Activated CD4-positive, alpha-beta T cell treated with anti-CD3 and anti-CD28 coated beads, Interleukin-2, amount 50 U/mL, for 48 hours (primary cell): ENCODE measurements at places on chromosomes 13 and 19.

DNA sequence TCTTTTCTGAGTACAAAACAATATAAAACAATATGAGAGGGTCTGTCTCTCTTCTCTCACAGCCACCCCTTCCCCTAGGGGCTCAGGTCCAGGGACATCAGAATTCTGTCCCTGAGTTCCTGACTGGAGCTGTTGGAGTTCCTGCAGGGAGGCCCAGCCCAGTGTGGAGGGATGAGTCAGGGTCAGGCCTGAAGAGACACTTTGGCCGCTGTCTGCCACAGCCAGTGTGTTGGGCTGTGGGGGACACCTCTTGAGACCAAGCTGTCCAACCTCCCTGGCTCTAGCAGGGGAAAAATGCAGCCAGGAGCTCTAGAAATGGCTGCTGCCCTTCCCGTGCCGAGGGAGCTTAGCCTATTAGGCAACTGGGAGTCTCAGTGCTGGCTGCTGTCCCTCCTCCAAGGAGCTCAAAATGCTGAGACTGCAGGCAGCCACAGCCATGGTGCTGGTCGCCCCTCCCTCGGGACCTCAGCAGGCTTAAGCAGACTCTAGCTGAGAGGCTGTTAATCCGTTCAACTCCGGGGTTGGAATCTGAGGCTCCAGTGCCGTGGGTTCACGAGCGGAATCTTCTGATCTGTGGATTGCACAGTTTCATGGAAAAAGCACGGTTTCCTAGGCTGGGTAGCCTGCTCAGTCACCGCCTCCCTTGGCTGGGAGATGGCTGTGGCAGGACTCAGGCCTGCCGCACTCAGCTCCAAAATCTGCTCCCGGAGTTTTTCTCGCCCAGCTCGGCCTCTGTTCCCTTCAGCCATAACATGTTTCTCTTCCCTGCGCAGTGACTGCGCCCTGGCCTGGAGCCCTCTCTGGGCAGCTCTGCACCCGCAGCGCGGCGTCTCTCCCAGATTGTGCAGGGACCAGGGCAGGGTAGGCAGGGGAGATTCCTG is 3.8 kb upstream of the ZNF626 start:
- no peak for DNase-seq

DNA sequence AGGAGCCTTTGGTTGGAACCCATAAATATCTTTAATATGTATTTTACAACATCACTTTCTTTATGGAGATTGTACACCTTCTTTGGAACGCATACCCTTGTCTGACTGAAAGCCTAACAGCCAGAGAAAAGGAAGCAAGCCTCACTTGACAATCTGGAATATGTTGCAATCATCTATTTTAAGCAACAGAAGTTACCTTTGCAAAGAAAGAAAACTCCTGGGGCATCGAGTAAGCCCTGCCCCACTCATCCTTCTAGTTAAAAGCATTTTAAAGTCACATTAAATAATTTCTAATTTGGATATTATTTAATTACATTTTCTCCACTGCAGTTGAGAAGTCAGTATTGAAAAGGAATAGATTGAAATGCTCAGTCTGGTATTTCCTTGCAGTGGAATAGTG is 542.7 kb downstream of the MYO16 start:
- no peak for DNase-seq

DNA sequence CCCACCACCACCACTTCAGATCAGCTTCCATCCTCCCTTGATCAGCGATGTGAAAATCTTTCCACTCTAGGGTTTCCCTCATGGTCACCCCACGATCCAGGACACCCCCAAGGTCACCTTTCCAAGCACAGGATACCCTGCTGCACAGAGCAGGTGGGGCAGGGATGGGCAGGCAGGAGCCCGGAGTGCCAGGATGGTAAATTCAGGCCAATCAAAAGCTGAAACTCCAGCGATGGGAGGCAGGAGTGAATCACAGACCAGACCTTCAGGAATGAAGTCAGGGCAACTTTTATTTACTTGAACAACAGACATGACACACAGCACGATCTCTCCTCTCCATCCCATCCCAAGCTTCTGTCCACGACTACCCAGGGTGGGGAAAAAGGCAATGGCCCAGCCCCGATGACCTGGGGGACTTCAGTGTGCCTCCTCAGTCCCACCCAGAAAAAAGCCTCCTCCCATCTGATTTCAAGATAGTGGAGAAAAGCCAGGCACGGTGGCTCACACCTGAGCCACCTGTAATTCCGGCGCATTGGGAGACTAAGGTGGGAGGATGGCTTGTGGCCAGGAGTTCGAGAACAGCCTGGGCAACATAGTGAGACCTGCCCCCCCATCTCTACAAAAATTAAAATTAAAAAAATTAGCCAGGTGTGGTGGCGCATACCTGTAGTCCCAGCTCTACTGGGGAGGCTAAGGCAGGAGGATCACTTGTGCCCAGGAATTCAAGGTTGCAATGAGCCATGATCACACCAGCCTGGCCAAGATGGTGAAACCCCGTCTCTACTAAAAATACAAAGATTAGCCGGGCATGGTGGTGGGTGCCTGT is 39.2 kb downstream of the ZSWIM4 start:
- DNase-seq, result no peak

DNA sequence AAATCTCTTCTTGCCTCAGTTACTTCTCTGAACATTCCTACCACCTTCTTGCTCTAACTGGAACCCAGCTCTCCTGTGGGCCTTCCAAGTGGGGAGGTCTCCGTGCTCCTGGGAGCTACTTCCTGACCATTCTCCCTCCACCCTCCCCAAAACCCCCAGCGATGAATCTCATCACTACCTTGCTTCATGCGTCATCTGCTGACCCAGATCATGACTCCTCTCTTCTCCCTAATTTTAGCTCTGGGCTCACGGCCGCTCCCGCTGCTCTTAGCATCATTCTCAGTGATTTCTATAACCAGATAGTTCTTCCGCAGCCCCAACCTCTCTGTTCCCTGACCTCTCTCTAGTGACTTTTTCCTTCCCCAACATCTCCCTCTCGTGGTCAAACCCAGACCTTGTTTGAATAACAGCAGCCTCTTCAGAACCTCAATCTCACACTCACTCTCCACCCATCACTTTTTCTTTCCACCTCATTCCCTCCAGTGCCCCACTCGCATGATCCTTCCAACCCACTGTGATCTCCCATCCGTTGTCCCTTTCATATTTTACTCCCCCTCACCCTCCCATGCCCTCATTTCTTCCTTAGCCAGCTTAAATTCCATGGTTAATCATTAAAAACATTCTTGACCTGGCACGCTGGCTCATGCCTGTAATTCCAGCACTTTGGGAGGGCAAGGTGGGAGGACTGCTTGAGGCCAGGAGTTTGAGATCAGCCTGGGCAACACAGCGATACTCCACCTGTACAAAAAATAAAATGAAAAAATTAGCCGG is 21.8 kb downstream of the MRPS12 start:
- DNase-seq, result no peak

DNA sequence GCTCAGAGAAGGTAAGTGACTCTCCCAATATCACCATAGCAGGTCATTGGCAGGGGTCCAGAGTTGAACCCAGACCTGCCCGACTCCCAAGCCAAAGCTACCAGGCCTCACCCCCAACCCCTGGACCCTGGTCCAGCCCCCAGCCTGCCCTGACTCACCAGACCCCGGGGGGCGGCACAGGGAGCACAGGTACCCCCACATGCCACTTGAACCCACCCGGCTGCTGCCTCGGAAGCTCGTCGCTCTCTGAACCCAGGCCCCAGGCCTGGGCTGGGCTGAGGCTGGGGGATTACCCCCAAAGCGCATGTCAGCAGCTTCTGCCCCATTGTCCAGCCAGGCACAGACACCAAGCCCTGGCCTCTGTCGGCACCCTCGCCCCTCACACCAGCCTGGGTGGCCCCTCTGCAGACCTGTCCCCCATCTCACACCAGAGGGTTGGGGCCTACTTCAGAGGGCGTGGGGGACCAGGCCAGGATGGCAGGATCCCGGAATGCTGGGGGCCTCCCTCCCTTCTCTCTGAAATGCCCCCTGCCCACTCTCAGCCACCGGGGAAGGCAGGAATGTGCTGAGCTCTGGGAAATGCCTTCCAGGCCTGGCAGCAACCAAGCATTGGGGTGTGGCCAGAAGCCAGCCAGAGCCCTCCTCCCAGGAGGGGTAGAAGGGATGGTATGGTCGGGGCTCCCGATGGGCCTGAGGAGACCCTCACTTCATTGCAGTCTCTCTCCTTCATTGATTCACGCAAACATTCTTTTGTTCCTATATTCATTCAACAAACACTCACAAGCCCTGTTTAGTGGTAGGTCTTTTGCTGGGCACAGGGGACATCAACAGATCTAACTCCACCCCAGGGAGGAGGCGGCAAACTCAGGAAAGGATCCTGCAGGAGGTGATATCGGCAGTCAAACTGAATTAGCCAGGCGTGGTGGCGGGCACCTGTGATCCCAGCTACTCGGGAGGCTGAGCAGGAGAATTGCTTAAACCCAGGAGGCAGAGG is 1.7 kb upstream of the PRX start:
- DNase-seq, result no peak

DNA sequence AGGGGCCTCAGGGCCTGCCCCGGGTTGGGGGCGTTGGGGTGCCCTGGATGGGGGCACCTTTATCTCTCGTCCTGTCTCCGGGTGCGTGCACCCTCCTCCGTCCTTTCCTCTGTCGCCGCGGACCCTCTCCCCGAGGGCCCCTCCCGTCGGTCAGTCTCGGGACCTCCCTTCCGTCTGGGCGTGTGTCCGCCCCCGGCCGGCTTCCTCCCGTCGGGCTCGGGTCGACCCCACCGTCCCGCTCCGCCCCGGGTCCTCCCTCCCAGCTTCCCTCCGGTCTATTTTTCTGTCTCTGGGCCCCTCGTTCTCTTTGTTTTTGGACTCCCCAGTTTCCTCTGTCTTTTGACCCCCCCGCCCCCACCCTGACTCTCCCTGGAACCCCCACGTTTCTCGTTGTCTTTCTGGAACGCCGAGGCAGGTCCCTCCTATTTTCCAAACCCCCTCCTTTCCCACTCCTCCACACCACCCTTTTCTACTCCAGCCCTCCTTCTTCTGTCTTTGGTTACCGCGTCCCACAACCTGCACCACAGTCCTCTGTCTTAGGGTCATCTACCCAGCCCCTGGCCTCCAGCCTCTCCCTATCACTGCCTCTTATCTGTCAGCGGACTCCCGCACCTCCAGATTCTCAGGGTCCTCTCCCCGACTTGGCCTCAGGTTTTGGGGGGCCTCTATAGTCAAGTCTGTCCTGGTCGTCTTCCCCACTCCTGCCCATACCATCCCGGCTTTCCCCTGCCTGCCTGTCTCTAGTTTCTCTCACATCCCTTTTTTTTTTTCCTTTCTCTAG is 757 bp downstream of the EGLN2 start:
- DNase-seq, result peak; percentile 51

- DNase-seq, result no peak
These were observed 438.6 kb downstream of the KLF5 start for GRCh38 chr13:73497430-73497829.

DNA sequence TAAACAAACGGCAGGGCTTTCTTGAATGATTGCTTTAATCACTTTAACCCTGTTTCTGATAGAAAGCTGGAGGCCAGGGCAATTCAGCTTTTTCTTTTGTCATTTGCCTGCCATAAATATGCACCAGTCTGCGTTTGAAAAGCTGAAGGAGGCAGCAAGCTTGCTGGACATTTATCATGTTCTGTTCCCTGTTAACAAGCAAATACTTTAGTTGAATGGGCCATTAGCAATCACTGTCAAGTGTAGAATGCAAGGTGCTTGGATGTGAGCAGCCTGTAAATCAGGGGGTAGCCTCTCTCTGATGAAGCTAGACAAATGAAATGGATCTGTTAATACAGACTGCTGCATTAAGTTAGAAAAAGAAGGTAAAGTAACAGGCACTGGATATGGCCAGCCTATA is 7.6 kb downstream of the EFNB2 start:
- DNase-seq, result no peak

- DNase-seq, result no peak
These were observed 904.6 kb upstream of the ATXN8OS start for GRCh38 chr13:69202996-69203395.

GRCh38 chr19:1520203-1520780 is 3.6 kb upstream of the PLK5 start:
- DNase-seq, result no peak

- no peak for DNase-seq
These were observed 20.9 kb downstream of the VSTM2B start for GRCh38 chr19:29546583-29547190.
